ELR (cell line): ENCODE measurements at places on chromosomes 3 and 15.

- DNase-seq = no peak
These were observed 665.5 kb downstream of the NTRK3 start for GRCh38 chr15:87591042-87591441.

DNA sequence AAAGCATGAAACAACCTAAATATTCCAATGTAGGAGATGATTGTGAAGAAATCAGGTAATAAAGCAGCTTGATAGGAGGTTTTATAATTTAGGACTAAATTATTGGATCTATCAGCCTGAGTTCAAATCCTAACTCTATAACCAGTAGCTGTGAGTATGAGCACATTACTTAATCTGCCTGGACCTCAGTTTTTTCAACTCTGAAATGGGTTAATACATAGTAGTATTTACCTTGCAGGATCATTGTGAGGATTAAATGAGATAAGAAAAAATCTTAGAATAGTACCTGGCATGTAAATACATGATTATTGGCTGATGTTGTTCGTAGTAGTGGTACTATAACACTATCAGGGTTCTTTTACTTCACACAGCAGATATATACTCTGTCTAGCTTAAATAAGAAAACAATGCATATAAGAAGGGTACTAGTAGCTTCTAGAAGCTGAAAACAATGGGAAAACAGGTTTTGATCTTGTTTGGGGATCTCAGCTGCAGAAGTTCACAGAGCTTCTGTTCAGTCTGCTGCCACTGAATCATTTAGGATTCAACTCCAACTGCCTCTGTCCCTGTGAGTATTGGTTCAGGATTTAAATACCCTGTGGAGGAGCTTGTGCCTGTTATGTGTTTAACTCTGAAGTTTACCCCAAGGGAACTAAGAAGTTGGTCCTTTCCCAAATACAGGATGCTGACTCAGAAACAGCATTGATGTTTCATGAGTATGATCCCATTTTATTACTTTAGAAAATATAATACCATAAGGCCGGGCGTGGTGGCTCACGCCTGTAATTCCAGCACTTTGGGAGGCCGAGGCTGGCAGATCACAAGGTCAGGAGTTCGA is 34.2 kb downstream of the KAT2B start:
- DNase-seq = peak; percentile 62

DNA sequence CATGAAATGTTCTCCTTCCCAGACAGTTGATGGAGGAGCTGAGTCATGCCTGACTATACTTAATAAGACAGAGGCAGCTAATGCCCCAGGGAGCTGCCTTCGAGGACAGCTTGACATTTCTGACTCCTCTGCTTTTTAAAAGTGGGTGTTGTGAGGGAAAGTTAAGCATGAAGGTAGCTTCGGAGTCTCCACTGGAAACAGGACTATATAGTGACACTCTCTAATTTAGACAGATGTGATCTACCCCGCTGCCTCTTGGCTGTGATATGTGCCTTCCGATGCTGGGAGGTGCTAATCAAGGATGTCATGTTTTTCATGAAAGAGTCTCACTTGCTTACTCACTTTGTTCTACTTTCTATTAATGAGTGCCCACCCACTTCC is 72.7 kb downstream of the IL1RAP start:
- DNase-seq = peak; percentile 86

DNA sequence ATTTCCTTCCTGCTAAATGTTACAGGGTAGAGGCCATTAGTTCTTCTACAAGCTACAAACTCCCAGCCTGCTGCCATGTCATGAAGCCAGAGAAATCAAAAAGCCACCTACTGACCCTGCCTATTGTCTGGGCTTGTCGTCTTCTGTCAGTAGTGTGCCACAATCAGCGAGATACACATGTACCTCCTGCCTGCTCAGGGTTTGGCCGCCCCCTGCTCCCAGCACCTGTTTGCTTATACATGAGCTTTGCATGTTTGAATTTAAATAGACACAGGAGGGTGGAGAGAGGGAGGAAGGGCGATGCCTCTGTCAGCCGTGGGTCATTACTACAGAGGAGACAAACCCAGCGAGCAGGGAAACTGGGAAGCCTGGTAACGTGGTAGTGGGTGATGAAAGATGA is 106.1 kb downstream of the ROBO2 start:
- DNase-seq = no peak

- DNase-seq = no peak
These were observed 586.1 kb downstream of the MECOM start for GRCh38 chr3:169077394-169077906.

DNA sequence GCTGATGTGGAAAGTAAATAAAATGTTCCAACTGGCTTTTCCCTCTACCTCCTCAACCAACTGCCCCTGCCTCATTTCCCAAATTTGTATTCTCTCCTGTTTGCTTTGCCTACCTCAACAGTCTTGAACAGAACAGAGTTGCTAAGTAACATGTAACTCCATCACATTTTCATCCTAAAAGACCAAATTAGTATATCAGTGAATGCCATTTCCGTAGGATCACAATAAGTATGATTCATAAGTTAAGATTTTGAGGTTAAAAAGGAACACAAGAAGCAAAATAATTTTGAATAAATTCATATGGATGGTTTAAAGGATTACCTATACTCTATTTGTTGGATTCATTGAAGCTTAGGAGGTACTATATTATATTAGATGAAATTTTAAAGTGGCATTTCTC is 154.9 kb downstream of the ECT2 start:
- peak; percentile 20 for DNase-seq

DNA sequence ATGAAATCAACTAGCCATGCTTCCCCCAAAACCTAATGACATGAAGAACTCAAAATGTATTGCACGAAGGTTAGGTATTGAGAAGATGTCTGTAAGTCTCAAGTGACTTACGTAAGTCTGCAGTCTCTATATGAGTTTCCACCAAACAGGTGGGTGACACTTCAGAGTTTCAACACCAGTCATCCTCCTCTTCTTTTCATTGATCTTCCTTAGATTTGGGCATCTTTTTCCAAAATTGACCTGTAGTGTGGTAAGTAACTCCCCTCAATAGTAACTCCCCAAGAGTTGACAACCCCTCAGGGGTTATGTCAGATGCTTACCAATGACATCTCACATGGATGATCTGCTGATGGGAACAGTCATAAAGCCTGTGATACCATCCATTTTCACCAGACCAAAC is 46.1 kb downstream of the GPR176 start:
- no peak for DNase-seq

DNA sequence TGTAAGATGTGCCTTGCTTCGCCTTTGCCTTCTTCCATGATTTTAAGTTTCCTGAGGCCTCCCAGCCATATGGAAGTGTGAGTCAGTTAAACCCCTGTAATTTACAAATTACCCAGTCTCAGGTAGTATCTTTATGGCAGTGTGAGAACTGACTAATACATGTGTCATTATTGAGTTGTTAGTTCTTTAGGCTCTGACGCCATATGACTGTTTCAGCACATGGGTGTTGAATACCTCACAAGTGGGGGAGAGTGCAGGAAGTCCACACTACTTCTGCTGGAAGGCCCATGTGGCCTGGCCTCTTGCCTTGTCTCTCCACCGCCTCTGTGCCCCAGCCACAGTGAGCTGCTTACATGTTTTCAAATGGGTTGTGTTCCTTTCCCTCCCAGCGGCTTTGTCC is 28.5 kb downstream of the MFSD1 start:
- peak; percentile 87 for DNase-seq

GRCh38 chr15:87522997-87523396 is 733.5 kb downstream of the NTRK3 start:
- no peak for DNase-seq

DNA sequence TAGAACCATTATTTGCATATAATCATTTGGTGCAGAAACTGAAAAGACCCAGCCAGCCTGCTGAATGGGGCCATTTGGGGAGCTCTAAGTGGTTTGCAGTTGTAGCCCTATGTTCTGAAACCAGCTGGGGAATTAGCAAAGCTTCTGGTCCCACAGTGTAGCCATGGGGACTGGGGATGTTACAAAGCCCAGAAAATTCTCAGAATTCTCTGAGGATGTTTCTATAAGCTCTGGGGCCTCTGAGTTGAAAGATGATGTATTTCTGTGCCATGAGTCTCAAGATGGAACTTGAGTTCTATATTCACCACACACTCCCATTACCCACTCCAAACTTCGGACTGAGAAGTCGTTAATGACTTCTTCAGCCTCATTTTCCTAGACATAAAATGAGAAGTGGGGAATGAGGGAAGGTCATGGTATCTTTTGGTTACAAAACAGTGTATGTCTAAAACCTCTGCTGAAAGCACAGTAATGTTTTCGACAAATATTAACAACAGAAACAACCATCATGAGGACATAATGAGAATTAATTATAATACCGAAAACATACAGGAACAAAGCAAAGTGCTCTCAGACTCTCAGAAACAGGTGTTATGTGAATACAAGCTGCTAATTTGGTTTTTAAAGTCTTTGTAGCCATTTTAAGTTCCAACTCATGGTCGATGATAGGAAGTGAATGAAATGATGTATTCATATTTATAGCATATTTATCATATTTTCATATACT is 89.4 kb downstream of the RFTN1 start:
- no peak for DNase-seq

DNA sequence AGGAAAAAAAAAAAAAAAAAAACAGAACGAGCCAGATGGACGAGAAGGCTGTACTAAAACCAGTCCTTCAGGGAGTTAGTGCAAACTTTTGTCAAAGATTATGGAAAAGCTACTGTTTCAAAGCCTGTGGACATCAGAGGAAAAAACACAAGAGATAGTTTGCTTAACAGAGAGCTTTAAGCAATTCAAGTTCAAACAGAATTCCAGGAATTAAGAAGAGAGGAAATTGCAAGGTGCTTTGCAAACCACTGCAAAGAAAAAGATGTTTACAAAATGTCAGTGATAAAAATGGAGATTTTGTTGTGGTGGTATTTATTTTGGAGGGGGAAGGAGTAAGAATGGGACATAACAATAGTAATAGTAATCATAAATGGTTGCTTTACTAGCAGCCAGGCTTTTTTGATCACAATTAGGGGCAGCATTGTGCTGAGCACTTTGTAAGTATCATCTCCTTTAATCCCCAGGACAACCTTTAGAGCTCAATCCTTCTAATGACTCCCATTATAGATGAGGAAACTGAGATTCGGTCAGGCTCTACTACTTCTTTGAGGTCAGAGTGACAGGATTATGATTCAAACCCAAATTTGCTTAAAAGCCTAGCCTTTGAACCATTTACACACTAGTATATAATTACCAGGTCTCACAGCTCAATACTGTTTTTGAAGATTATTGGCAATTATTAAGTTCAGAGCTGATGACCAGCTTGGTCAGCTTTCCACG is 22.4 kb upstream of the ARHGEF3 start:
- DNase-seq = no peak

DNA sequence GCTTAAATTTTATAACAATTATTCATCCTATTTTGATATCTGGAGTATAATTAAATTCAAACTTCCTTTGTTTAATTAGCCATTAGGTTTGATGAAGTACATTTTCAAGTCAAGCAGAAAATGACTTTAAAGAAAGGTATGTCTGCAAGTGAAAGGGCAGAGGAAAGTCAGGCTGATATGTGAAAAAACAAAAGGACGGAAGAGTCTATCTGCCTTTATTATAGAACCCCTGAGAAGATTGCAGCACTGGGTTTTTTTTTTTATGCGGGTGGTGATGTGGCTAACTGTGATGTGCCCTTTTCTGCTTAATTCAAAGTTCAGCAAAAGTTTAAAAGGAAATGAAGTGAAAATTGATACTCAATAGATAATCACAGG is 83.2 kb downstream of the COL8A1 start:
- DNase-seq = no peak

DNA sequence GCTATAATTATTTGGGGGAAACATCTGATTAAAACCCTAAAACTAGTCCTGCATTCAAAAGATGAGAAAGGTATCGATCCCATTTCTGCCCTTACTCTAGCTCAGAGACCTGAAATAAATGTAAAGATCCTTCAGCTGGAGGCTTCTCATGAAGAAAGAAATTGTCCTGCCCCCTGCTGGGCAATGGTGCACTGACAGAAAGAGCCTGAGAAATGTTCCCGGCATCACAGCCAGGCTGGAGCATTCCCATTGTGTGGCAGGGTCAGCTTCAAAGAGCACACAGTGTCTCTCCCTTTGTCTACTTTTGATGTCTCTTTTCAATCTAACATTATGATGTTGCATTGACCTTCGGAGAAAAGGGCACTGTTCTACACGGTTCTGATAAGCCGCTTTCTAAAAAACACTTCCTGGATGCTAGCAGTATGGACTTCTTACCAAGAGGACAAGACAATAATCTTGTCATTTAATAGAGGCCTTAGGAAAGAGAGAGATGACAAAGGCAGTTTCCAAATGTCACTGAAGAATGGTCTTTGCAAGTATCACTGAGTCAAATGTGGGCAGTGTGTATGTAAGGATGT is 287.5 kb downstream of the MAGI1 start:
- DNase-seq = peak; percentile 59

- DNase-seq = no peak
These were observed 14.8 kb downstream of the TSC22D2 start for GRCh38 chr3:150422907-150423306.

GRCh38 chr3:127970966-127971592 is 56.0 kb downstream of the KBTBD12 start:
- peak; percentile 68 for DNase-seq

- DNase-seq = peak; percentile 85
These were observed 92.0 kb upstream of the VGLL3 start for GRCh38 chr3:87082796-87083440.

DNA sequence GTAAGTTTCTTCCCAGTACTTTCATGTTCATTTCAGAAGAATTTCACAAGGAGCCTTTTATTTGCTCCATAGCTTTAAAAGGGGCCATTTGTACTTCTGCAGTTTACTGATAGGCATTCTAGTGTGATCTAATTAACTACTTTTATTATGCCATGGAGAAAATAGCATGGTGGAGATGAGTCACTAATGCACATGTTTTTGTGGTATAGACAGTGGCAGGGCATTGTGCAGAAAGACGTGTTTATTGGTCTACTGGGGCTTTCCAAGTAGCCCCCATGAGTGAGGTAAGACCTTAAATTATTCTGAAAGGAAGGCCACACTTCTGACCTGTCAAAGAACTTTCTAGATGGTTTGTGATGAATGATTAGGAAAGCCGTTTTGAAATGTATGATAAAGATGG is 810.0 kb upstream of the NR2F2 start:
- peak; percentile 4 for DNase-seq

GRCh38 chr15:29454506-29454905 is 184.9 kb upstream of the NSMCE3 start:
- DNase-seq = no peak

GRCh38 chr3:172577987-172578570 is 54.8 kb upstream of the TNFSF10 start:
- DNase-seq = no peak

- no peak for DNase-seq
These were observed 69.9 kb downstream of the RGMA start for GRCh38 chr15:93019090-93019489.
